ENCODE measurements at places on chromosomes 6 and 20.

GRCh38 chr20:5369629-5370028 is 52.9 kb upstream of the PROKR2 start:
- no peak for DNase-seq

DNA sequence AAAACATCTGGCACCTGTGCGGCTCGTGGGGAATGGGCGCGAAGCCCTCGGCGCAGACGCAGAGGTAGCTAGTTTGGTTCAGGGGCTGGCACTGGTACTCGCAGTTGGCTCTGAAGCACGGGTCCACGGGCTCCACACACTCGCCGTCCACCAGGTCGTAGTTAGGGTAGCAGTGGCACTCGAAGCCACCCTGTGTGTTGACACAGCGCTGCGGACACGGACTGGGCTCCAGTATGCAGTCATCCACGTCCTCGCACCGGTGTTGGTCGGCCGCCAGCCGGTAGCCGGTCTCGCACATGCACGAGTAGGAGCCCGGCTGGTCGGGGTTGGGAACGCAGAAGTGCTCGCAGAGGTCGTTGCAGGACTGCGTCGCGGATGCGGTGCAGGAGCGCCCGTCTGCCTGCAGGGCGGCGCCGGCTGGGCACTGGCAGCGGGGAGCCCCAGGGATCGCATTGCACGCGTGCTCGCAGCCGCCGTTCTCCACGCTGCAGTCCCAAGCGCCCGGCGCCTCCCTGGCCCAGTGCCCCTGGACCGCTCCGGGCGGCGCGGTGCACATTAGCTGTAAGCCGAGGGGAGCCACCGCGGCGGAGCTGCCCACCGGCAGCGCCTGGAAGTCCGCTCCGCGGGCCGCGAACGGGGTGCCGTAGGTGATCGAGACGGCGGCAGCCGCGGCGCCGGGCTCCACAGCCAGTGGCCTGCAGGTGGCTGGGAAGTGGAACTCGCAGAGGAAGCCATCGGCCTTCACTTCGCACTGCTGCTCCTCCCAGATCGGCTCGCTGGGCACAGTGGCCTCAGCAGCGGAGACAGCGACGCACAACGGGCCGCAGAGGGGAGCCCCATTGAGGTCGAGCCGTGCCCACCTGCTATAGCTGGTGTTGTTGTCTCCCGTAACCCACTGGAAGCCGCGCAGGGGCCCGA is 930 bp downstream of the THBD start:
- DNase-seq = no peak

GRCh38 chr6:61711849-61712248 is 574.2 kb downstream of the KHDRBS2 start:
- no peak for DNase-seq

DNA sequence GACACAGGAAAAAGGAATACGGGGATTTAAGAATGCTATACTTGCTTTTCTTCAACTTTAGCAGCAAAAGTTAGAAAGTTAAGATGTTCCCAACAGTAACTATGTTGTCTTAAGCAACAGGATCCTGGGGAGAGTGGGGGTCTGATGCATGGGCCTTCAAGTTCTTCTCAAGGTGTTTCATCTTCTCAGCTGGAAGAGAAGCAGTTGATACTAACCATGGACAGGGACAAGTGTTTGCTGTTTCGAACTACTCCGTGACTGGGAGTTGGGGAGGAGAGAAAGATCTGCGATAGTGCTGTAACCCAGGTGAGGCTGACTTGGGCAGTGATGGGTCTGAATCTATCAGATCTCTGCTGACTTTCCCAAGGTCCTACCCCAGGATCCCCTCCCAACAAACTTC is 1.0 kb downstream of the OOEP start:
- DNase-seq = no peak

DNA sequence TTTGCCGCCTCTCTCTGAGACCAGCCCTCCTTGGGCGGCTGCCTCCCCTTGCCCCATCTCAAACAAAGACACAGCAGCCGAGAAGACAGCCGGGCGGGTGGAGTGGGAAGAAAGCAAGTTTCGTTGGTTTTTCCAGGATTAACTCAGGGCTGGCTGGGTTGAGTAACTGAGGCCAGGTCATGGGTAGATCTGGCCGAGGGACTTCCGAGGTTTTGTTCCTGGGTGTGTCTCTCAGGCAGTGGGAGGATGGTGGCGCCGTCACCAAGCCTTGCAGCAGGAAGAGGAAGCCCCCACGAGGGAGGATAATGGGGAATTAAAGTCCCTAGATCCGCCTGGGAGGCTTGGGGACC is 167.2 kb downstream of the TTLL2 start:
- no peak for DNase-seq
